ENCODE measurements at places on chromosomes 7 and 10. TPM values are rescaled to one million over a fixed set of nuclear protein-coding genes. Genes with fewer than 3 reads are reported as not detected.

PROSER2 gene
- total RNA-seq: 91.6 TPM

FAM24B gene
- total RNA-seq: 9.3 TPM

PLCE1 gene
- 2.2 TPM for total RNA-seq

ANKRD1 gene
- total RNA-seq: 127 TPM

GRCh38 chr7:101576998-101577397 is 52.1 kb downstream of the MYL10 start:
- DNase-seq: no peak

DNA sequence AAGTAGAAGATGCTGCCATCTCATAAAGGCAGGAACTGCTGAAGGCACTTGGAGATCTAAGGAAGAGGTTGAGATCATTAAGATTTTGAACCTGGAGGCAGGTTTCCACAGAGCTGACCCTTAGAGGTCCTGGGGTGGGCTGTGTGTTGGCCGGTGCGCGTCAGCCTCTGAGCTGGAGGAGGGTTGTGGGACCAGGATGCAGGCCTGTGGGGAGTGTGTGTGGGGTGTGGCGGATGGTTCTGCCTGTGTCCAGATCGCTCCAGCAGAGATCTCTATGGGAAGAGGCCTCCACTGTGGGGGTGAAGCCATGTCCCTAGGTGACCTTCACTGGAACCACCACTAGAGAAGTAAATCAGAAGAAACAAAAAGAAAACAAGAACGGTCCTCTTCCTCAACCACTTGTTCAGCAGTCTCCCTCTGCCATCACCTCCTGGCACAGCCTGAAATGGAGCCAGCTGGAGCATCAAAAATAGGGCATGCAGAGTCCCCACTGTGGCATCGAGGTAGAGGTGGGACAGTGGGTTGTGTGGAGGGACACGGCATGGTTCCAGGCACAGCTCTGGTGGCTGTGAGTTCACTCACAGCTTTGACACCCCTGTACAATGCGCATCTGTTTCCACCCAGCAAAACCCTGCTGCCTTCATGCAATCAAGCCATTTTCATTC is 453.8 kb downstream of the TCERG1L start:
- DNase-seq: no peak

GRCh38 chr7:32462451-32462850 is 27.7 kb downstream of the LSM5 start:
- no peak for DNase-seq

DNA sequence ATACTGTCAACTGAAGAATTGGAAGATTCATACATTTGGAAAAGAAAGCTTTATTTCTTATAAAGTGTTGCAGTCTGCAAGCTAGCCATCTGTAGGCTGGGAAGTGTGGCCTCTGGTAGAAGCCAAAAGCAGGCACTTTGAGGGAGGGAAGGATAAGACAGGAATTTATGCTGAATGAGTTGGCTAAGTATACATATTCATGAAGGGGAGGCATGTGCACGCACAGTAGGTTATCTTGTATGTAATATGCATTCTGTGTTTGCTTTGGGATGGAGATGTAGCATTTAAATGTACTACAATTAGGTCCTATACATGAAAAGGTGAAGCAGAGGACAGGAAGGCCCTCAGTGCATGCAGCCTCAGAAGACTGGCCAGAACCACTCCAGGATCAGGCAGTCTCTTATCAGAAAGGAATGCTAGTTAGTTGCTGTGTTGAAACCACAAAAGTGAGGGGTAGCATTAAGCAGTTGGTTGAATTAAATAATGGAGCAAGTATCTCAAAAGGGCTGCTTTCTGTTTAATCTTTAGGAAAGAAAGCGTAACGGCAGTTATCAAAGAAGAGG is 40.9 kb downstream of the MYO3A start:
- no peak for DNase-seq

FEZF1 gene
- total RNA-seq: not detected

GAD2 gene
- not detected for total RNA-seq

DNA sequence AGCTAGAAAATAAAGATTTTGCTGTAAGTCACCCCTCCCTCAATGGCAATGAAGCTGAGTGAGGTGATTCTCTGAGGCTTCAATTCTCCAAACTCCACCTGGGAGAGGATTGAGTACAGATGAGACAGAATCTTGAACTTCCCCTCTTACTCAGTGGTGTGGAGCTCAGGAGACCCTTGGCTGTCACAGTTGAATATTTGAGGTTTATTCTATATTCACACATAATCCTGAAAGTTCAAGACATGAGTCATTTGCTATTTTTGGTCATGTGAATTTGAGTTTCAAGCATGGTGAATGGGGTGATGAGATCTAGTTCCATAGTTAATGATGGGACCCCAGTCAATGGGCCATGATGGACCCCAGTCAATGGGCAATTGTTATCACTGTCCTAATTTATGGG is 13.9 kb upstream of the TECTB start:
- DNase-seq: no peak

DNA sequence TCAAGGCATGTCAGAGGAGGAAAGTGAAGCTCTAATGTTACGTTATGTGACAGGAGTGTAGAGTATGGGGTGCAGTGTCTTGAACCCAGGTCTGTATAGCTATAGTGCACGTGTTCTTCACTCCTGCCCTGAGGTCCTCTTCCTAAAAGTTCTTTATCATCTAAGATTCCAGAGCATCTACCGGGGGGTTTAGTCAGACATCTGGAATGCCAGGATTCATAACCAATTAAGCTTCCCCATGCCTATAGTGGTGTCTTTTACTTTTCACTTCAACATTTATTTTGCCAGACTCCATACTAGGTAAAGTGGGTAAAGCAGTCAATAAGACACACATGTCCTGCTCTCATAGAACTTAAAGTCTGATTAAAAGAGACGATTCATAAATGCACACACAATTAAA is 22.4 kb downstream of the PPP1R3C start:
- no peak for DNase-seq

DNA sequence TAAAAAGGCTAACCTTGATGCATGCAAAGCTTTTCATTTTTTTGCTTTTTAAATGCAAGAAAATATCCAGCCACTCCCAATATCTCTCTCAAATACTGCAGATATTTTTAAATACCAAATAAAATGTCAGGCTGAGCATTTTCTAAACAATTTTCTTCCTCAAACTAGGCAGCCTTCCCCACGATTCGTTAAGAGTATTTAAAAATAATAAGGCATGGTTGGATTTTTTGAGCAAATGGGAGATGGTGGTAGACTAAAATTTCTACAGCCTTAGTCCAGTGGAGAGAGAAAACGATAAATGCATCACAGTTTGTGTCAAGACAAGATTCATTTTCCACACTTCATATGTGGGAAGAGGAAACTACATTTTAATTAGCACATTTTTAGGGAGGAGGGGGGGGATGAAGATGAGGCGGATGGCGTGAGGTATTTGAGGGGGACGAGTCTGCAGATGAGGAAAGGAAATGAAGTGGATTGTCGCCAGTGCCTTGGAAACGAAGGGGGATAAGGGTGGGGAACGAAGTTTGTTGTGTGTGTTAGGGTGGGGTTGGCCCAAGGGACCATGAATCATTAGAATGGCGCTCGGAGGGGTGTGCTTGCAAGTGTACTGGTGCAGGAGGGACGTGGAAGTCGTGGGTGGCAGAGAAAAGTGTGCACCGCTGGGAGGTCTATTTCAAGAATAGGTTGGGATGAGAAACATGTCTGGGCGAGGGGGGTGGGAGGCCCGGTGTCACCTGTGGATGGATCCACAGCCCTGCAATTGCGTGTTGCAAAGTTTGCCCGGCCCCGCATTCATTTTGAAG is 1.2 kb upstream of the ADD3 start:
- no peak for DNase-seq

HMX2 gene
- not detected for total RNA-seq

- DNase-seq: no peak
Observed at GRCh38 chr7:116497708-116498107, 1.8 kb upstream of the CAV2 start.

DNA sequence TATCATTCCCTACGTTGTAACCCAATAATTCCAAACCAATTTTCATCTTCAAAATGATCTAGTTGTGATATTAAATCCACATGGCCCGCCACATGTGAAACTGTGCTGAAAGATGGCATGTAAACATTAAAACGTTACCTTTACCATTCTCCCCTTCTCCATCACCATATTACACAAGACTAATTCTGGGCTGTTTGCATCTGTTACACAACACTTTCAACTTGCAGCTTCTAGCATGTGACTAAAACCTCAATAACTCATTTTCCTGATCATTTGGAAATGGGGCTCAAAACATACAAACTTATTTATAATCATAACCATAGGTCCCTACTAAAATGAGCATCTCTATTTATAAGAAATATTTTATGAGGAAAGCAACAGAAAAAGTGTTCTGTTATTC is 4.7 kb downstream of the MTERF1 start:
- no peak for DNase-seq

GRCh38 chr7:16055263-16055976 is 365.9 kb downstream of the CRPPA start:
- DNase-seq: no peak

ANK3 gene
- 6.6 TPM for total RNA-seq

LRRD1 gene
- total RNA-seq: not detected

- DNase-seq: no peak
Observed at GRCh38 chr7:10648289-10648688, 325.4 kb upstream of the PHF14 start.

GRCh38 chr10:28291881-28292297 is 11.0 kb downstream of the MPP7 start:
- DNase-seq: peak; percentile 62

LRRC4 gene
- total RNA-seq: 1.1 TPM

- DNase-seq: no peak
Observed at GRCh38 chr10:35433851-35434426, 97.6 kb downstream of the CCNY start.

DNA sequence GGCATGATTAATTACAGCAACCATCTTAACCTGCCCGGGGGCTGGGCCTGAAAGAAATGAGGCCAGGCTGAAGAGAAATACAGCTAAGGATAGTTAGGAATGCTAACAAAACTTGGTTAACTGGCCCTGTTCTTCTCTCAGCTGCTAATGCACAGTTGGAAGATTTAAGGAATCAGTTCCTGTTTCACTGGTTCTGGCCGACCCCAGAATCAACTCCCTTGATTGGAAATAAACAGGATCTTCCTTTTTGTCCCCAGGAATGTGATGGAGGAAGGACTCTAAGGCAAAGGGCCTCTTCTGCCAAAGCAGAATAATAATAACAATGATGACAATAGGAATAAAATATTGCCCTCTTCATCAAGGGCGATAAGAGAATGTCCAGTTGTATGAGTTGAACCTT is 3.5 kb upstream of the LRMDA start:
- DNase-seq: no peak

- no peak for DNase-seq
Observed at GRCh38 chr7:50828116-50828515, 45.4 kb upstream of the GRB10 start.

GRCh38 chr10:28214219-28214618 is 88.6 kb downstream of the MPP7 start:
- no peak for DNase-seq

- no peak for DNase-seq
Observed at GRCh38 chr7:157855016-157855415, 518.2 kb downstream of the DNAJB6 start.

GRCh38 chr7:26191233-26191973 is 9.1 kb downstream of the HNRNPA2B1 start:
- no peak for DNase-seq

DNA sequence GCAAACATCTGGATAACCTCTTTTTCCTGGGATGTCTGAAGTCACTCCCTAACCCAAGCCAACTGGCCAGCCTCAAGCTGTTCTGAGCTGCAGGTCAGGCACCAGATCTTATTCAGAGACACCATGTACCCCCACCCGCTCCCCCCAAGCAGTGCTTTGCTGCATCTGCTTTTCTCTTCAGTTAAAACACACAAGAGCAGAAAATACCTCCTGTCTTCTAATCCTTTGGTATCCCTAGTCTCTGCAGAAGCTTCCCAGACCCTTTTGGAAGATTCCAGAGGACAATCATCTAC is 3.0 kb downstream of the ZNF488 start:
- no peak for DNase-seq

DNA sequence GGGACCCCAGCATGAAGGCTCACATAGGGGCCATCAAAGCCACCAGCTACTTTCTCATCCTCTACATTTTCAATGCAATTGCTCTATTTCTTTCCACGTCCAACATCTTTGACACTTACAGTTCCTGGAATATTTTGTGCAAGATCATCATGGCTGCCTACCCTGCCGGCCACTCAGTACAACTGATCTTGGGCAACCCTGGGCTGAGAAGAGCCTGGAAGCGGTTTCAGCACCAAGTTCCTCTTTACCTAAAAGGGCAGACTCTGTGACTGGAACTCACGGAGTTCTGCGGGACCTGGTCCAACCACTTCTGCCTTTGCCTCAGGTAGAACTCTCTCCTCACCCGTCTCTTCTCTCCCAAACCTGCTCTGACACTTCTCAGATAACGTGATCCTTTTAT is 945 bp downstream of the TAS2R40 start:
- no peak for DNase-seq

GRCh38 chr10:106387063-106387462 is 777.4 kb downstream of the SORCS1 start:
- no peak for DNase-seq

- DNase-seq: no peak
Observed at GRCh38 chr7:91759205-91759863, 121.2 kb downstream of the MTERF1 start.

All from epithelial cell of proximal tubule (primary cell).